Stimulated activated effector memory CD8-positive, alpha-beta T cell treated with anti-CD3 and anti-CD28 coated beads, Interleukin-12 subunit alpha, Interleukin-12 subunit beta, amount 100 ng/mL, for 72 hours (primary cell): ENCODE measurements at places on chromosomes 7 and 10.

DNA sequence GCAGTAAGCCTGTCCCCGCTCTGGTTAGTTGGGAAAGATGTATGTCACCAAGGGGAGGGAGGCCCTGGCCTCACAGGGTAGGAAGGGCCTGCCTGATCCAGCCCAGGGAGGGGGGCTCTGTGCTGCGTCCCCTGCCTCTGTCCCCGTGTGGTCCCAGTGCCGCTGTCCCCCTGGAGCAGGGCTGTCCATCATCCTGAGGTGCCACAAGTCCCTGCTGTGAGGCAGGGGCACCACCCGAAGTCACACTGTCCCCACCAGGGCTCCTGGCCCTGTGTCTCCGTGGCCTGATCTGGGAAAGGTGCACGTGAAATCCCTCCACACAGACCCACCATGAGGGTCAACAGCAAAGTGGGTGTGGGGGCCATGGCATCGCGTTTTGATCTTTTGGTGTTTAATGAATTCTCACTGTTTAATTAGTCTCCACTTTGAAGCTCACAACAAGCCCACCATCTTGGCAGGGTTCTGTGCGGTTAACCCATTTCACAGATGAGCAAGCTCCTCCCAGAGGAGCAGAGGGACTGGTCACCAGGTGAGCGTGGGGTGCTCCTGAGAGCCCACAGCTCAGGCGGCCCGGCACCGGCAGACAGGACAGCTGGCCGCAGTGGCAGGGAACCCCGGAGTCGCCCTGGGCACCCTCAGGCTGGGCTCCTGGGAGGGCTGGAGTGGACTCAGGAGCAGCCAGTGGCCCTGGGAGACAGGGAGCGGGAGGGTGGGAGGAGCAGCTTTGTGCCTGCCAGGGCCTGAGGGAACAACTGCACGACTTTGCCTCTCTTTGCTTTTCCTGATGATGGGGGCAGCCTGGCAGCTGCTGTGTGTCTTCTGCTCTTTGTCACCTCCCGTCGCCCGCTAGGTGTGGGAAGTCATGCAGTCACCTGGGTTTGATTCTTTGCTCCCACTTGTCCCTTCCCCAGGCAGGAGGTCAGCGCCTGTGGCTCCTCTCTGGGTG lies 12.0 kb upstream of the CRYGN start:
- DNase-seq: no peak

GRCh38 chr7:4837041-4837802 lies 24.6 kb downstream of the PAPOLB start:
- DNase-seq: no peak

DNA sequence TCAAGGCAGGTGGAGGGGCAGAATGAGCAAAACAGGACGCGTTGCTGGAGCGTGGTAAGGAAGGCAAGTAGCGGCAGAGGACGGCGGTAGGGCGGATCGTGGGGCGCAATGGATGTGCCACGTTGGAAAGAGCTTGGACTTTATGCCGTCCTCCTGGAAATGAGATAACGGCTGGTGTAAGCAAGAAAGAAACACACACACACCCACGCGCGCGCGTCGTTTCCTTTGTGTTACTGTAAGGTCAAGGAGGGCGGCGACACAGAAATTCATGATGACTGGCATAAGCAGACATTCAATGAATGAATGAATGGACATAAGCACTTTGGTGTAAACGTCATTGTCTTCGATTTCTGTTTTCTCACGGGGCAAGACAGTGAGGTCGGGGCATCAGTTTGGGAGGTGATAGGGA lies 683 bp upstream of the ENTPD7 start:
- DNase-seq: peak; percentile 74

DNA sequence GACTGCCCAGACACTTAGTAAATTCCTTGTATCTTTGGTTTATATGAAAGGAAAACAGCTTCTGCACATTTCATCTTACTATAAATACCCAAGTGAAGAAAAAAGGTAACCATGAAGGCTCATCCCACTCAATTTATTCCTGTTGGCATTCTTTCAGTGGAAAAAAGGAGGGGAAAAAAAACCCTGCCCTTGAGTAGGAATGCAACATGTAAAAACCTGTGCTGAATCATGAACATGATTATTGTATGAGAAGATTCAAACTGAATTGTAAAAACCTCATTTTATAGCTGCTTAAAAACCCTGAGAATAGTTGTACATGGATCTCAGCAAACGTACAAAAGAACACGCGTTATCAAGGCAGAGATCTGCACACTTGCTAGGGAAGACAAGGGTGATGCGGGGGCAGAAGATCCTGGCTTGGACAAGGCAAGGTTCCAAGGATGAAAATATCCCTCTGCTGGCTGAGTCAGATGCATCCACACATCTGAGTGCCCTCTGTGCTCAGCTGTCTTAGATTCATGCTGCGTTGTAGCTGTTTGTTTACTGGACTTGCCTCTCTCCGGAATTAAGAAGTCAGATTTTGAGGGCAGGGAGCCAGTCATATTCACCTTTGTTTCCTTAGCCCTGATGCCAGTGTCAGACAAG lies 658.2 kb downstream of the PARD3 start:
- no peak for DNase-seq

- DNase-seq: no peak
These were observed 699 bp downstream of the CLIP2 start for GRCh38 chr7:74289659-74290552.

- no peak for DNase-seq
These were observed 39.7 kb upstream of the JCAD start for GRCh38 chr10:30099101-30099500.

DNA sequence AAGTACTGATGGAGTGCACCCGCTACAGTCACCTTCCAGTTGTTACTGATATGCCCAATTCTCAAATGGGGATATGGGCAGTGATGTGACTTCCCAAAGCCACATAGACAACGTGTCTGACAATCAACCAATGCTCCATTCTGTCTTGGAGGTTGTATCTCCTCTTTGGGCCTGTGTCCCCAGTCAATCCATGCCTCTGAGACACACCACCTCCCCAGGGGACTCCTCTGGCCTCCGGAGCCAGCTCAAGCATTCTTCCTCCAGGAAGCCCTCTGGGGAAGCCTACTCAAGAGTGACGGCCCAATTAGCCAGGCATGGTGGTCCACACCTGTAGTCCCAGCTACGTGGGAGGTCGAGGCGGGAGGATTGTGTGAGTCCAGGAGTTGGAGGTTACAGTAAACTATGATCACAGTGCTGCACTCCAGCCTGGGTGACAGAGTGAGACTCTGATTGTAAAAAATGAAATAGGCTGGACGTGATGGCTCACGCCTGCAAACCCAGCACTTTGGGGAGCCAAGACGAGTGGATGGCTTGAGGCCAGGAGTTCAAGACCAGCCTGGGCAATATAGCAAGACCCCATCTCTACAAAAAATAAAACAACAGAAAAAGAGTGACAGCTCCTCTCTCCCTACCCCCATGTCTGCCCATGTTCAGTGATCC lies 99.5 kb upstream of the TNRC18 start:
- peak; percentile 75 for DNase-seq

- DNase-seq: no peak
These were observed 17.8 kb downstream of the VWA2 start for GRCh38 chr10:114256822-114257221.

DNA sequence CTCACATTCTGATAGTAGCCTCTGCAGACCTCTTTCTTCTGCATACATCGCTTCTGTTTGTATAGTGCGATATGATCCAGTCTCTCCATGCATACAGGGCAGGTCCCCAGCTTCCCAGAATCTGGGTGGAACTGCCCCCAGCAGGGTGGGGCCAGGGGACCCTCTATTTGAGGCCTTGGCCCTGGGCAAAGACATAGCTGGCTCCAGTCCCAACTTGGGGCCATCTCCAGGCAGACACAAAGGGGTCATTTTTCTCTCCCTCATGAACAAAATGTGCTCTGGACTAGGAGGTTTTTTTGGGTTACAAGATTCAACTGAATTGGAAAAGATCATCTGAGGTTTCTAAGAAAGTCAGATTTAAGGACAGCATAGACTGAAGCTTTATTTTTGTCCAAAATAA lies 21.1 kb upstream of the HSPA12A start:
- no peak for DNase-seq

DNA sequence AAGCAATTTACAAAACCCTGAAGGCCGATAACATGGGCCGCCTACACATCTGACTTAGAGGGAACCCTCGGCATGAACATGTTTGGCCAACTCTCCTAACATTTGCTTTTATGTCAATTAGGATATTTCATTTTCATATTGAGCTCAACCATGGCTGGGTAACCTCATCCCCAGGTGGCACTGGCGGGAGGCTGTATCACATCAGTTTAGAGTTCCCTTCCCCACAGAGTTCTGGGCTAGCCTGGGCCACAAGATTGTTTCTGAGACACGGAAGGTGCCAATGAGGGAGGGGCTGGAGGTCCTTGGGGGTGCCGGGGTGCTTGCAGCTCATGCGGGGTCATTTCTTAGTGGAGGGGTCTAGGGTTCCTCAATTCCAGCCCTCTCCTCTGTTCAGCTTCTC lies 386.5 kb upstream of the MKI67 start:
- no peak for DNase-seq

- DNase-seq: no peak
These were observed 1124.4 kb downstream of the TYW1 start for GRCh38 chr7:68121056-68121455.

- DNase-seq: no peak
These were observed 122.2 kb downstream of the PDE1C start for GRCh38 chr7:31948029-31948428.

DNA sequence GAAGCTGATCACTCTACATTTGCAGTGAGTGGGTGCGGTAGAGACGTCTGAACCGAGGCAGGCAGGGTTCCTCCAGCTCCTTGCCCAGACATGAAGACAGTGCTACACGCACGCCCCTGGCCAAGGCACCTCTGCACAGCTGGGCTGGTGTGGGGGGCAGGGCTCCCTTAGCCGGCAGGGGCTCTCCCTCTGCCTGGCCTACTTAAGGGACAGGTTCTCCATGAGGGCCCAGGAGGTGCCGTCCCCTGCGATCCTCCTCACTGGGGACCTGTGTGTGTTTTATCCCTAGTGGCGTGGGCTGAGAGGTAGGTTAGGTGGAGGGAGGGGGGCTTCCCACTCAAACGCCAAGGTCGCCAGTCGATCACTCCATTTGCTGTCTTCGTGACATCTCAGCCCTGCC lies 35.3 kb downstream of the IL15RA start:
- no peak for DNase-seq

DNA sequence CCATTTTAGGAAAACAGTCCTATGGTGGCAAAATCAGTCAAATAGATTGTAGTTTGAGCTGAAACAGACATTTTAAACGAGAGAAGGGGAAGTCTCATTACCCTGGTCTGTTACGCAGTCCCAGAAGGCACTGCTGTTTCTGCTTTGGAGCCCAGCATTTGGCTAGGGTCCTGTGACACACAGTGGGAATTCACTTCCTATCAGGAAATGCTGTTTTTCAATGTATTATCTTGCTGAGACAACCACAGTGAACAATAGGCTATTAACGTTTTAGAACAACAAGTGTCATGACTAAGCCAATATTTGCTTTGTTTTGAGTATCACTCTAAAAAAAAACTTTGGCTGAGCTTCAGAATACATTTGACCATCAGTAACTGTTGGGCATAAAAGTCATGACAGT lies 74.1 kb downstream of the ADD3 start:
- DNase-seq: no peak

- no peak for DNase-seq
These were observed 38.3 kb upstream of the BTBD16 start for GRCh38 chr10:122232769-122233168.

- DNase-seq: no peak
These were observed 78.6 kb downstream of the CHCHD3 start for GRCh38 chr7:133003052-133003910.

DNA sequence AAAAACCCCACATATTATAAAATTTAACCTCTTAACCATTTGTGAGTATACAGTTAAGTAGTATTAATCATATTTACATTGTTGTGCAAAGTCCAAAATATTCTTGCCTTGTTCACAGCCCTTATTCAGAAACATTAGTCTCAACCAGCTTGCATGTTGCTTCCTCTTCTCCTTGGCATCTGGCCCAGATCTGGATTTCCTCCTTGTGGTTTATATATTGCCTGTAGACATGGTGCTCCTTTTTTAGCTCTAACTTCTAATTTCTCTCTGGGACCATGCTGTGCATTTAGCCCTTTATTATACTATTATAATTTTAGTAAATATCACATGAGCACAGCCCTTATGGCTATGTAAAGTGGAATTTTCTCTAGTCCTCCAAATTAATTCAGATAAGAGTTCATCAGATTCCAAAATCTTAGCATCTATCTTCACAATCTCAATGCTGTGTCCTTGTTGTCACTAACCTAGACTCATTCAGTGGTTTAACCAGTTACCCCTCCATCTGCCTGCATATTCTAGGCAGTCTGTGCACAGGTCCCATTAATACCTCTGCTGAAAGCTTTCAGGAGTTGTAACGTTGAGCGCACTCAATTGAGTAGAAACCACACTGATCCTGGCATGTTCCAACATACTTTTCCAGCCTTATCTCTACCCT lies 7.9 kb downstream of the CPED1 start:
- no peak for DNase-seq

DNA sequence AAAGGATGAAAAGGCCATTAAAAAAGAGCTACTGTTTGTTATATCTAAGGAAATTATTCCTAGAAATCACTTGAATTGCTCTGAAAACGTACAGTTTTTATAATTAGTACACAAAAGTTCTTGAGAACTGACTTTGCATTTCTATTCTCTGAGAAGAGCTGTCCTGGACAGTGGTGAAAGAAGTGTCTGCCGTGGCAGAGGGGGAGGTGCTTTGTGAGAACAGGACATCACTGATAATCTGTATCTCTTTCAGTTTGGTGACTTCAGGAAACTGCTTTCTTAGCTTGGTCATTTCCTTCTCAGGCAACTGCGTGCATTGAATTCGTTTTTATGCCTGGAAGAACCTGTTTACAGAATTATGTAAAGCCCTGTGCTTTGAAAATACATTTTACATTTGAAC lies 52.1 kb downstream of the POLL start:
- no peak for DNase-seq

- no peak for DNase-seq
These were observed 91.4 kb downstream of the IPMK start for GRCh38 chr10:58175990-58176900.

GRCh38 chr7:51918581-51918980 lies 602.0 kb upstream of the COBL start:
- no peak for DNase-seq

- DNase-seq: no peak
These were observed 17.7 kb downstream of the VENTX start for GRCh38 chr10:133255323-133255722.
